Stimulated activated CD8-positive, alpha-beta memory T cell treated with anti-CD3 and anti-CD28 coated beads, Interleukin-4, amount 100 ng/mL, for 1 hour (primary cell): ENCODE measurements at places on chromosomes 11 and 22.
A peak's percentile ranks its signal among the peaks of the same experiment; 100 is the strongest.

DNA sequence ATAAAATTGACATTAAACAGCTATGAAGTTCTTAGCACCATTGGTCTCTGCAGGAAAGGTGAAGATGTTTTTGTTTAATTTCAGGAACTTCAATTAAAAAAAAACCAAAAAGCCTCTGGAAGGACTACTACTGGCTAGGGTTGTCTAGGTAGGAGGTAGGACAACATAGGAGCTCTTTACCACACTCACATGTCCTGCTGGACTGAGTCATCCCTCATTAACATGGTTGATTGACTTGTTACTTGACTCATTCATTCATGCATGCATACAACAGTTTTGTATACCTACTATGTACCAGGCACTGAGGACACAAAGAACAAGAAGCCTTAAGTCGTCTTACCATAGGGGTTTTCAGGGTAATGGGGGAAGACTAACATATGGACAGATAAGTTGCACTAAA lies 216.9 kb upstream of the ARHGAP20 start:
- DNase-seq: no peak

GRCh38 chr11:87849216-87849615 lies 326.0 kb downstream of the RAB38 start:
- DNase-seq: no peak

GRCh38 chr11:46471943-46472661 lies 80.5 kb upstream of the CHRM4 start:
- DNase-seq: no peak

GRCh38 chr11:77069969-77070582 lies 3.3 kb downstream of the CAPN5 start:
- no peak for DNase-seq

DNA sequence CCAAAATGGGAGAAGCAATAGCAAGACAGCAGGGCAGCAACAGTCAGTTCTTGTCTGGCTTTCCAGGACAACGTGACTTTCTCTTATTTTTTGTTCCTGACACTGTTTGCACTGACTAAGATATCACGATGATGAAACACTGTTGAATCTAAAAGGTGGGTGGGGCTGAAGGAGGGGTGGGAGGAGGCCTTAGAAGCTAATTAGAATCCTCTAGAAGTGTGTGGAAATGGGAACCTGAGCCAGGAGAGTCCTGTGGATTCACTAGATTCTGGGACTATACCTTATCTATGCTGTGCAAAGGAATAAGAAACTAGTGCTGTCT lies 300.3 kb downstream of the ST3GAL4 start:
- DNase-seq: no peak

GRCh38 chr11:127478826-127479225 lies 478.3 kb upstream of the KIRREL3 start:
- DNase-seq: no peak

GRCh38 chr11:64152841-64153691 lies 12.8 kb downstream of the MACROD1 start:
- DNase-seq: peak; percentile 32

DNA sequence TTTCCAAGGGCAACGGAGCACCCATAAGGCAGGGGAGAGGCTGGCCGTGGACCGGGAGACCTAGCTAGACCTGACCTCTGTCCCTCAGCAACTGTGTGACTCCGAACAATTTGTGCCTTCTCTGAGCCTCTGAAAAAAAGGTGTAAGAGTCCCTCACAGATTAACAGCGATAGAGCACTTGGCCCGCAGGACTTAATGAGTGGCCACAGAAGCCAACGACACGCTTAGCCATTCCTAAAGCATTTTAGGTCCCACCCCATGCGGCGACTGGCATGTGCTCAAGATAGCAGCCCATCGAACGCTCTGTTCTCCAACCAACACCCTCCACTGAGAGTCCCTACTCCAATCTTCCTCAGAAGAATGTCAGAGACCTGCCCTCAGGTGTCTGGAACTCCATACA lies 1.5 kb downstream of the SULT4A1 start:
- DNase-seq: no peak

DNA sequence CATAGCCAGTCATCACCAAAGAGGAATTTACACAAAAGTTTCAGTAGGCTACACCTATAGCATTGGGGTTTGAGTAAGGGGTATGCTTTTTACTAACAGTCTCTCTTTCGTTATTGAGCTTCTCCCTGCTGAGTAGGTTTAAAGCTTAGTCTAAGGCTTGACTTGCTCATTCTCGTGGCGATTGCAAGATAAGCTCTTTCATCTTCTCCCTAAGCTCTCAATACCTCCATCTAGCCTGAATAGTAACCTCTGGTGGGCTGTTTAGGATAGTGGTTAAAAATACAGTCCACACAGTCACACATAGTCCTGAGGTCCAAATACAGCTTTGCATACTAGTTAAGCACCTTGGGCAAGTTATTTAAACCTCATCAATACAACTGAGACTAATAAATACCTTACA lies 65.6 kb downstream of the IMMP1L start:
- DNase-seq: no peak

DNA sequence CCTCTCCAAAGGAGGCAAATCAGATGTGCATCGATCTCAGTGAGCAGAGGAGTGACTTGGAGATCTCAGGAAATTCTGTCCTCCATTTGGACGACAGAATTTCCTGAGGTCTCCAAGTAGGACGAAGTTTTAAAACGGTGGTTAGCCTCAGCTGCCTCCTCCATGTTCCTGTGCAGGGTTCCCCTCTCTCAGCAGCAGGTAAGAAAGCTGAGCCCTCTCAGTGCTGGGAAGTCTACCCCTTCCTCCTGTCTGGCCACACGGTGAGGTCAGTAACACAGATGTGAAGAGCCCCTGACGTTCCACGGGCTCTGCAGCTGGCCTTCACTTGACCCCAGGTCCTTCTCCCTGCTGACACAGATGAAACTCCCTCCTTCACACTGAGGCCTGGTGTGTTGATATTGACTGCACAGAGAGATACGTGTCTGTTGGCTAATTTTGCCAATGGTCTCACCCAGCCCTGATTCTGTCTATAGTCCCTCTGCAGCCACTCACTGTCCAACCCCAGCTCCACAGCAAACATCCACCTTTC lies 607.4 kb upstream of the B3GAT1 start:
- DNase-seq: no peak

- DNase-seq: no peak
Measured at GRCh38 chr11:128133501-128133900, 453.9 kb downstream of the ETS1 start.

GRCh38 chr11:108663154-108663877 lies 1.6 kb upstream of the DDX10 start:
- DNase-seq: no peak

- peak; percentile 87 for DNase-seq
Measured at GRCh38 chr22:20156611-20157429, 6.0 kb upstream of the CCDC188 start.

- no peak for DNase-seq
Measured at GRCh38 chr22:29325785-29326315, 10.4 kb upstream of the RASL10A start.

DNA sequence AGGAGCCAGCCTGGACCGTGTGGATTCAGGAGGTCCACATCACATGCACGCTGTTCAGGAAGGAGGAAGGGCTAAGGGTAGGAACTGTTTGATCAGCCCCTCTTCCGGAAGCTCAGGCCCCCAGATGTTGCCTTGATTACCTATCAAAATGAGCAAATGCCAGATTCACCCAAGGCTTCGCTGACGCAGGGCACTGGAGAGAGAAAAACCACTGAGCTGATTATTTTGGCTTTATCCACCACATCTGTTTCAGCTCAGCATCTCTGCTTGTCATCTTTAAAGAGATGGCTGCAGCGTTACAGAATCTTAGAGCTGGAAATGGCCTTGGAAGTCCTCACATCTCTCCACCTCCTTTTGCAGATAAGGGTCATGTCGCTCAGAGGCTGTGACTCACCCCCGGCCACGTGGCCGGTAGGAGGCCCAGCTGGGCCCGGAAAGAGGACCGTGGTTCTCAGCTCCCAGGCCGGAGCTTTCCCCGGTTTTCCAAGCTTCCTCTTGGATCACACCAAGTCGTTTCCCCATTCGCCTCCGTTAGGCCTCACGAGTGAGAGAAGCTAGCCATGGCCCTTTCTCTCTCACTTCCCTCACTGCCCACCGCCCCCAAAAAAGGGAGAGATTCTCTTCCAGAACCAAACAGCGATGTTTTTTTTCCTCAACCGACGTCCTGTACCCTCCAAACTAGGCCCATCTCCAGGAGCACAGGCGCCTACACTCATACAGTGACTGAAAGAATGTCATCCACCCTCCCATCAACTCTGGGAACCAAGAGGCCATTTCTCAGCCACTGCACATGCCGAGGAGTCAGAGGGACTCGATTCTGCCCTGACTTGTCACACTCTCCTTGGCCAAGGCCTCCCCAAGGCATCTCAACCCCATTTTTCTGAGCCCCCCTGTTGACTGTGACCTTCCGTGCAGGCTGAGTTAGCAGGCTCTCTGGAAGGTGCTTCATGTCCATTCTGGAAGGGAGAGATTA lies 37.6 kb downstream of the LIF start:
- no peak for DNase-seq

DNA sequence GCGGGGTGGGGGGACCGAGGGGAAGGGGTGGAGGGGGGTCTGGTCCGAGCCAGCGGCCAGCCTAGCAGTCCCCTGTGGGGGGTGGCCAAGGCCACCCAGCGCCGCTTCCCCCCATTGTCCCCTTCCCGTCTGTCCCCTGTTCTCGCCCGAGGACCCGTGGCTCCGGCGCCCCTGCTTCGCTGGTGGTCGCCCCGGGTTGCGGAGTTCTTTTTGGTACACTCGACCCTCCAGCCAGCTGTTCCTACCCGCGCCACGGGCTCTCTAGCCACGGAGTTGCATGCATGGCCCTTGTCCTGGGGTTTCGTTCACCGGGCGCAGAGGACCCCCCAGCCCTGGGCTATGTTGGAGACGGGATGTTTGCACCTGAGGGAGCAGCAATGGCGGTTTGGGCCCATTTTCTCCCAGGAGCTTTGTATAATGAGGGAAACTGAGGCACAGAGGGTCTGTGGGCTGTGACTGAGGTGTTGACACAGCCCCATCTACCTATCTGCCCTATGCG lies 489 bp downstream of the RNF214 start:
- no peak for DNase-seq

DNA sequence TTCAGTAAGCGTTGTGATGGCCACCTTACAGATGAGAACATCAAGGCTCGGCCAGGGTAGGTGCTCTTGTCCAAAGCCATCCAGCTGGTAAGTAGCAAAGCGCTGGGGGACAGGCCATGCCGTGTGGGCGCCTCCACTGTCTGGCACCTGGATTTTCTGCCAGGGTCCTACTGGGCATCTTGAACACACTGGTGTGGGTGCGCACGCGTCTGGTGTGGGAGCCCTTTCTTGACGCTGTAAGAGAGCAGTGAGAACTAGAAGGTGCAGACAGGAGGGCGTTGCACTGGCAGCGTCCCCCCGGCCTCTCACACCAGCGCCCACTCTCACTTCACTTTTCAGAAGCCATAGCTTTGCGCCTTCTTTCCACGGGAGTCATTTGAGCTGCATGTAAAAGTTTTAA lies 296.6 kb downstream of the TBC1D22A start:
- DNase-seq: no peak

DNA sequence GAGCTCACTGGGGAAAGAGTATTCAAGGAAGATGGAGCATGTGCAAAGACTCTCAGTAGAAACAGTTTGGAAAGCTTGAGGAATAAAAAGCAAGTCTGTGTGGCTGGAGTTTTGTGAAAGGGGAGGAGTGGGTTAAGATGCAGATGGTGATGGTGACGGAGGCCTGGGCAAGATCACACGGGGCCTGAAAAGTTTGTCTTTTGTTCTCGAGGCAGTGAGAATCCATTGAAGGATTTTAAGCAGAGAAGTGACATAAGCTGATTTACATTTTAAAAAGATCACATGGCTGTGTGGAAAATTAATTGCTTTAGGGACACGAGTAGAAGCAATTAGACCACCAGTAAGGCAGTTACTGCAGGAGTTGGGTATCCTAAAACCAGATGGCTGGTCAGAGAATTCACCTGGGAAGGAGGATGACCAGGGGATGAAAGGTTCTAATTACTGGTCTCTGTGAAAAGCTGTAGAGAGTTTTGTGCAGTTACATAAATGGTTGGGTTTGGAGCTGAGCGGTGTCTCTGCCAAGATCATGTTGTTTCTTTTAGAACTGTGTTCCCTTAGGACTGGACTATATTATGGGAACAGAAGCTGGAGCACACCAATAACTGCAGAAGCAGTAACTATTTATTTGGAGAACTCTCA lies 7.1 kb downstream of the RRP8 start:
- no peak for DNase-seq

DNA sequence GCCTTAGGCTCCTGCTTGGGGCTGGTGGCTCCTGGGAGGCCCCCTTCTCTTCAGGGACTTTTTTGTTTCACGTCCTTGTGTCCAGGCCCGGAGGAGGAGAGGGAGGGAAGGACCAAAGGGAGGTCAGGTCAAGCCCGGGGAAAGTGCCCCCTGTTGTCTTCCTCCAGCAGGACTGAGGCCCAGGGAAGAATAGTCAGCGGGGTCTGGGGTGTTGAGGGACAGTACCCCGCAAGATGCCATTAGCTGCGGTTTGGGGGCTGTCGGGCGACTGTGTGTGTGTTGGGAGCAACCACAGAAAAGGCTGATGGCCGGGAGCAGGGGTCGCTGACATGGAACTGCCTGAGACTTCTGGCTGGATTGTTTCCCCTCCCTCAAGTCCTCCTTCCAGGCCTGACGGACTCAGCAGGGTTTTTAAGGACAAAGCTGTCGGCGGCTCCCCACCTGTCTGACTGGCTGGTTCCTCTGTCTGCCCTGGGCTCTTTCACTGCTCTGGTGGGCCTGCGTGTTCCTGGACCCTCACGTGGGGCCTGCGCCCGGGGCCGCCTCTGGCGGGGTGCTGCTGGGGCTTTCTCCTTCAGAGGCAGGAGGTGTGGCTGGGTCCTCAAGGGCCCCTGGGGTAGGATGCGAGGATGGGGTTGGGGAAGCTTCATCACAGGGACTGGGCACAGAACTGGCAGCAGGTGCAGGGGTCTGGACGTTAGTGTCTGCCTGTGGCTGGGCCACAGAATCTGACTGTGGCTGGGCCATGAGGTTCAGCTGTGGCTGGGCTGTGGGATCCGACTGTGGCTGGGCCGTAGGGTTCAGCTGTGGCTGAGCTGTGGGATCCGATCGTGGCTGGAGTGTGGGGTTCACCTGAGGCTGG lies 1.5 kb downstream of the GPR152 start:
- DNase-seq: no peak

GRCh38 chr11:45211732-45212131 lies 65.3 kb downstream of the PRDM11 start:
- DNase-seq: no peak

DNA sequence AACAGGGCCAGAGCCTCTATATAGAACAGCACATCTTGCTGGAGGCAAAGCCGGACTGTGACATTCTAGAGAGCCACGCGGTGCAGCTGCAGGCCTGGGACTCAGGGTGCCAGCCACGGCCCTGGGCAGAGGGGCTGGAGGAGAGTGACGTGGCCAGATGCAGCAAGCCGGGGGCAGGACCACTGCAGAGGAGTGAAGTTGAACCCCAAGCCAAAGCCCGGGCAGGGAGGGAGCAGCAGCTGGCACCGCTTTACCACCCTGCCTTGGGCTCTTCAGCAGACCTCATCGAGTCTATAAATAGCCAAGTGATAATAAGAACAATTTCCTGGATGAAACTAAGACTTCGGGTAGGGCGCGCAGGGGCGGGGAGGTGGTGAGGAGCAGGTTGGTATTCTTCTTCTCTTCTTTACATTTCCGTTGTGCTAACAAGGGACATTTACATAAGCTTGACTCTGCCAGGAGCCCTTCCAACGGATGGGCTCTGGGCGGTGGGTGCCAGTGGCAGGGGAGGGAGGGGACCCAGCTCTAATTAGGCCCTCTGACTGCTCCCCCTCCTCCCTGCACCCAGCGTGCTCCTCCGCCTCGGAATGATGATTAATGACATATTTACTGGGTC lies 110.2 kb downstream of the ST3GAL4 start:
- DNase-seq: no peak
